PC-3 (cell line): ENCODE measurements at places on chromosomes 13 and 19.

DNA sequence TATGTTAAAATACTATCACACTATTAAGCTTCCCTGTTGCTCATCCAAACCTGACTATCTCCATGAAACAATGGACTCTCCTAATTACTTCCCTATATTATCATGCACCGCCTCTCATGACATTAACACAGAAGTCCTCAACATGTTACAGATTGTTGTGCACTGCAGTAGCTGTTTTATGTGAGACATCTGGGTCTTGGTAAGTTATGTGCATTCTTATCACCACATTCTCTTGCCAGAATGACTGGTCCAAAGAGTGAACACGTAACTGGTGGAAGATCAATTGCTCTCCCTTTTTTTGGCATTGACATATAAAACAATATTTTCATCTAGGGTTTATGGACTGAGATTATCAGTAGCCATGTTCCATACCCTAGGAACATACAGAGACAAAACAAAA, 59.4 kb downstream of the POSTN start:
- DNase-seq = no peak

GRCh38 chr13:46211116-46211482, 629 bp upstream of the LRRC63 start:
- DNase-seq = peak; percentile 8

DNA sequence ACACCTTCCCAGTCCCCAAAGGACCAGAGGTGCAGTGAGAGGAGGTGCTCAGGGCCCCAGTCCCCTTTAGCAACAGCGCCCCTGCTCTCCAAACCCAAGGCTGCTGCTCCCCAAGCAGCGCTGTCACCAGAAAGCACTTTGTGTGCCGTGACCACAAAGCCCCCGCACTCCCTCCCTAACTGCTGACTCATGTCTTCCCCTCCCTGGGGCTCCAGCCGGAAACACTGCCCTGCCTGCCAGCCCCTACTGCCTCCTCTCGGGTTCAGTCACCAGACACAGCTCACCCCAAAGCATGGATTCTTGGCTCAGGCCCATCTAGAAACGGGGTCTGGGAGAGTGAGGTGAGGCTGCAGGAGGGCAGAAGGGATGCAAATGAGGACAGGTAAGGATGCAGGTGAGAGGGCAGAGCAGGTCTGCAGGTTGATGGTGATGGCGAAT, 4.9 kb upstream of the TNFSF14 start:
- DNase-seq = peak; percentile 87

GRCh38 chr13:37040789-37041188, 18.7 kb downstream of the SUPT20H start:
- no peak for DNase-seq

DNA sequence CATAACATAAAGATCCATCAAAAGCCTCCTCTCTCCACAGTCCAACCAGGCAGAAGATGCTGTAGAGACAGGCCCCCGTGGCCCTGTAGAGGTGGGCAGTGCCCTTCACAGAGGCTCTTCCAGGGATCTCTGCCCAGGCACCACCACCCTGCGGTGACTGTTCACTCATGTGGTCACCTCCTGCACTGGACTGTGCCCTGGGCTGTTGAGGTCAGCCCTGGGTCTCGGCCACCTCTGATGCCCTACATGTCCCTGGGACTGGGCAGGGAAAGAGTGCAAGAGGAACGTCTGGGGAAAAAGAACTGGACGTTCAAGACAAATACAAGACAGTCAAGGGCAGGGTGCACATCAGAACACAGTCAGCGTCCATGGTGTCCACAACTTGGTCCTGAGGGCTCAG, 22.3 kb downstream of the PEPD start:
- DNase-seq = no peak

DNA sequence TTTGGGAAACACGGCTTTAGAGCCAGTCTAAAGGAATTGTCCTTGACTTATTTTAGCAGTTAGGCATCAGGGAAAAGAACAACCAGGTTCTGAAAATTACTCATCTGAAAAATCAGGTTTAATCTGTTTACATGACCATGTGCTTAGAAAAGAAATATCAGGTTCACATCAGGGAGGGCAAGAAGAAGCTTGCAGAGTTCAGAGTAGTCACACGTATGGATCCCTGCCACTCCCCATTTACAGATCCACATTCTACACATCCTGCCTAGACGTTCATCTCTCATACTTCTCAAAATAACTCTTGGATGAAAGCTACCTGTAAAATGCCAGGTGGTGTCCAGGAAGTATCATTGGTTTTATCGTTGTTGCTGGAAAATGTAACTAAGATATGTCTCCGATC, 14.0 kb upstream of the PHF11 start:
- no peak for DNase-seq

DNA sequence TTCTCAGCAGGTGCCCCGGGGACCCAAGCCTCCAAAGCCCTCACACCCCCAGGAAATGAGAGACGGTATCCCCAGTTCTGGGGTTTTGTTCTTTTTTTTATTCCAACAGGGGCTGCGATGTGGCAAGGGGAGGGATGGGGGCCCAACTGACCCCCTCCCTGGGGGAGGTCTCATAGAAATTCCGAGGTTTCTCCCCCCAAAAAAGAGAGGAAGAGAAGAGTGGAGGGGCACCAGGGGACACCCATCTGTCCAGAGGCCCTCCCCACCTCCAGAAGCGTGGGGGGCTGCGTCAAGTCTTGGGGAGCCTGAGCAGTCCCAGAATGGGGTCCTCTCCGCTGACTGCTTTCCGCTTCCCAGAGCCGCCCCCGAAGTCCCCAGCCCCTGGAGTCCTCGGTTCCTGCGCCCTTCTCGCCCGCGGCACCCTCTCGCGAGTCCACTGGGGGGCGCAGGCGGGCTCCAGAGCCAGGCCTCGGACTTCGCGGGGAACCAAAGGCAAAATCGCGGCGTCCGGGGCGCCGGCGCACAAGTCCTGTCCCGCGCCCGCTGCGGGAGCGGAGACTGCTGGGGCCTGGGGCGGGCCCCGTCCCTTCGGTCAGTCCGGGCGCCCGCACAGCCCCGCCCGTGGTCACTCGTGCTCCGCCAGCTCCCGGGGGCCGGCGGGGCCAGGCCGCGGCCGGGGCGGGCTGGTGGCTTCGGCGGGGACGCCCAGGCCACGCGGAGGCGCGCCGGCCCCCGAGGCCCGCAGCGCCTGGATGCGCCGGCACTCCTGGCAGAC, 4.4 kb upstream of the ATP1A3 start:
- DNase-seq = peak; percentile 38

GRCh38 chr13:22232186-22232585, 561.3 kb downstream of the FGF9 start:
- DNase-seq = no peak

- DNase-seq = no peak
Measured at GRCh38 chr13:61777271-61777670, 361.6 kb upstream of the PCDH20 start.

DNA sequence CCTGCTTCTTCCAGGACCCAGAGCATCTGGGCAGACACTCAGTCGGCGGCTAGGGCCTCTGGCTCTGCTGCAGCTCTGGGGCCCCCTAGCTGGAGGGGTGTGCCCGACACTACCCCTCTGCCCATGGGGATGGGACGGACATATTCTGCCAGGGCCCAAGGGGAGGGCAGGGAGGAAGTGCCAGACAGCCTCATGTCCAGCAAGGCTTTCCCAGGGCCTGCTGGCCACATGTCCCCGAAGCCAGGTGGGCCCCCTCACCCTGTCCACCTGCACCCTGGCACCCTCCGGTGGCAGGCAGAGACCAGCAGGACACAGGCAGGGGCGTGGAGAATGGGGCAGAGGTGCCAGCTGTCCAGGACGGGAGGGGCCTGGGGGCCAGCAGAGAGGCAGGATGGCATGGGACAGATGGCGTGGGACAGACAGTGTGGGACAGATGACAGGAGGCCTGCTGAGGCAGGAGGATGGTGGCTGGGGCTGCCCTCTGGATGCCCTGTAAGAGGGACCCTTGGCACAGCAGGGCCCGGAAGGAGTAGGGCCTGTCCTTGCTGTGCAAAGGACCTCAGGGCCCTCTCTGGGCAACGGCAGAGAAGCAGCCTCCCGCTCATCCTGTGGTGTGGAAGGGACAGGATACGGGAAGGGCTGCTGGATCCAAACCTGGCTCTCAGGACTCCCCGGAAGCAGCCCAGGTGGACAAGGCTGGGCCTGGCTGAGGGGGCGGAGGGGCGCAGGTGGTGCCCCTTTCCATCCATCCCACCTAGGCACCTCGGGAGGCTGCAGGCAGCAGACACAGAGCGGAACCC, 29.1 kb downstream of the CEBPG start:
- DNase-seq = no peak

- DNase-seq = no peak
Measured at GRCh38 chr19:17522988-17523872, 11.8 kb downstream of the PGLS start.

DNA sequence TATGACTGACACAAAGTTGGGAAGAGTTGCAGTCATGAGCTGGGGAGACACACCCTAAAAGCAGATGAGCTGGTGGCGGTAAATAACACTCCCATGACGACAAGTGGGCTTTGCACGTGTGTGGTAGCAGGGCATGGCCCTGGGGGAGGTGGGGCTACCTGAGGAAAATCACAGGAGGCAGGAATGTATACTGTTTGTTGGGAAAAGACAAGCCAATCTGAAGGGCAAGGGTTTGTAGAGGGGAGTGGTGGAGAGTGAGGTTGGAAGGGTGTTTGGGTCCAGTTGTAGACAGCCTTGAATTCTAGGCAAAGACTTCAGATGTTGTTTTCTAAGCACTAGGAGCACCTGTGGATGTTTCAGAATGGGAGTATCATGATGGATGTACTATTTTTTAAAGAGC, 151.6 kb downstream of the TM9SF2 start:
- DNase-seq = no peak

DNA sequence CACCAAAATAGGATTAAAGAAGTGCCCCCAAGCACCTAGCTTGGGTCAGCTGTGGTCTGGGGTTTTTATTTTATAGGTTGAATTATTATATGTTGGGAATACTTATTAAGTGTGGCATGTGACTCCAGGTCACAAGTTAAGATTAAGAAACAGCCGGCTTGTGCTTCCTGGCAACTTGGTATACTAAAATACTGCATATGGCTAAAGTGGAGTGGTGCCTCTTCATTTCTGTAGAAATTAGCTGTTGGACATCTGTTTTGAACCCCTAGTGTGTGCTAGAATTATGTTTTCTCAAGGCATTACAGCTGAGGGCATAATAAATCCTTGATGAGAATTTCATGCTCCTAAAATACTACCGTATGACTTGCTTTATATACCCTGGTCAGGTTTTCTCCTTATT, 286.6 kb downstream of the SHISA2 start:
- no peak for DNase-seq

DNA sequence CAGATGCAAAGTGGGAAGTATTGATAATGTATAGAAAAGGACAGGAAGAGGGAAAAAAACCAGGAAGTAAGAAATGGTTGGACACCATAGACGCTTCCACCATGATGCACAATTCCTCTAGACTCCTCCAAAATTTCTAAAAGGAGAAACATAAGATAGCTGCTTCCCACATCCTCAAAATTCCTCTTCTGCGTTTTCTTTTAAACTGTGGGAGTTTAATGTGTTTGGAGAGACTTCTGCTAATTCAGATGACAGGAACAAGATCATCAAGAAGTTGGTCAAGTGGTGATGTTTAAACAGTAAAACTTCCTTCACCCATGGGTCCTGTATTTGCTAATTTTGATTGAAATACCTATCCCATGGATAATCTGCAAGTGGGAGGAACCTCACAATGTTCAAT, 130.2 kb downstream of the IRS2 start:
- no peak for DNase-seq

DNA sequence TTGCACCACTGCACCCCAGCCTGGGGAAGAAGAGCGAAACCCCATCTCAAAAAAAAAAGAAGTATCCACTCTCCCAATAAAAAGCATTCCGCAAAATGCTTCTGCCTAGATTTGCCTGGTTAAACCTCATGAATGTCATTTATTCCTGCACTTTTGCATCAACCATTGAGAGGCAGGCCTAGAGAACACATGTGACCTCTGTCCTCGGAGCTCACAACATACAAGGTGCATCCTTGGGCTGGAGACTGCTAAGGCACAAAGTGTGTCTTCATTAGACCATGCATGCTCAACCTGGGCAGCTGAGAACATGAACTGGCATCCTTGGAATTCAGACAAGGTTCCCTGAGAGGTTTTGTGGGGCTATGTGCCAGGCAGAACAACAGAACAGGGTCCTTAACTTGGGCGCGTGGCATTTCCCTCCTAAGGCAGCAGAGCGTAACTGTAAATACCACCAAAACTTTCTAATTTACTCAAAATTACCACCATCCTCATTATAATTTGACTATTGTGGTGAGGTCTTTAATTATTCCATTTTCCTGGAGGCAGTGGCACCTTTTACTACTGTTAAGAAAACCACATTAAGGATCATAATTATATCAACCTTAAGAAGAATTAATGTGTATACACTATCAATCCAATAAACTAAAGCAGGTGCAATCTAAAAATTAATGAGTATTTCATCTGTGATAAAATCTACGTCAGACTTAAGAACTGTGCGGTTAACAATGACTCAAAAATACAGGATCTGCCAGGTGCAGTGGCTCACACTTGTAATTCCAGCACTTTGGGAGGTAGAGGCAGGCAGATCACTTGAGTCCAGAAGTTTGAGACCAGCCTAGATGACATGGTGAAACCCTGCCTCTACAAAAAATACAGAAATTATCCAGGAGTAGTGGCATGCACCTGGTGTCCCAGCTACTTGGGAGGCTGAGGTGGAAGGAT, 13.8 kb downstream of the RCBTB1 start:
- DNase-seq = no peak

GRCh38 chr13:110119935-110120905, 186.7 kb downstream of the COL4A1 start:
- DNase-seq = peak; percentile 73

DNA sequence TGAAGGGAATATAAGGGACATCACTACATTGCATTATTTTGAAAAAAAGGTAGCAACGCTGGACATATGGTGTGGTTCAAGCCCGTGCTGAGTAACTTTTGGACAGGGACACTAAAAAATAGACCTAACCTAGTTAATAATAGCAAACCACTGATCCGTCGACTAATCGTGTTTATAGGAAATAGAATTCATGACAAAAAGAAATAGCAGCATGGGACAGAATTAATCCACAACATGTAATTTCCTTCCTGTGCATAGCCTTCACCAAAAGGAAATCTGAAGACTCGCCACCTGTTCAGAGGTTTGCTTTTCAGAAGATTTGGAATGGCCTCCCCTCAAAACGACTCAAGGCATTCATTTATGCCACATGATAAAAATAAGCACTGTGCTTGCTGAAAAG, 128.7 kb downstream of the FGF14 start:
- no peak for DNase-seq

DNA sequence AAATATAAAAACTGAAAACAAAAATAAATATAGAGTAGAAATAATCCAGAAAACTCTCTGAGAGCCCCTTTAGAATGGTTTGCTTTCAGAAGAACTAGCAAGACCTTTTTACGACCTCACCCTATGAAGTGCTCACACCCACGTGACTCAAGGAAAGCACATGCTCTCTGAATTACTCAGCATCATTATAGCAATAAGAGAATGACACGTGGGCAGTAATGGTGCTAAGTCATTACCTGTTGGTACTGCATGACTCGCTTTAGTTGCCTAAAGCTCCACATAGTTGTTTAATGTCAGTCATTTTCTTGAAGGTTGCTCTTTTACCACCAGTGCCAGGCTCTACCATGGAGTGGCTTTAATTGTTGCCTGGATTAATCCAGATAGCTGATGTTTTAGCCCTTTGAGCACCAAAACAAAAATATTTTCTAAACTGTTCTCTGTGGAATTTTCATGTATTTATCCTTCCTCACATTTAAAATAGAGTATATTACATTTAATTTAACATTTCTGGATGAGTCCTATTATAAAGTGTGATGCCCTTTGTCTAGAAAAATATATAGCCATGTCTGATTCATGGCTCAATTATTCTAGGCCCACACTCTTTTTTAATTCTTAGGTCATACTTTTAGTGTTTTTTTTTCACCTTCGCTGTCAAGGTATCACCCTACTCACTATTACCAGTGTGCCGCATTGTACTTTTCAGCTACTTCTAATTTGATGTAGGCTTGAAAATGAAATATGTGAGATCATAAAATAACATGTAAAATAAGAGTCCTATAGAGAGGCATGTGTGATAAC, 56.8 kb downstream of the THSD1 start:
- DNase-seq = peak; percentile 69
